ENCODE measurements at places on chromosomes 1 and 21.

GRCh38 chr1:55584526-55585401 lies 369.6 kb upstream of the USP24 start:
- peak; percentile 63 for DNase-seq

DNA sequence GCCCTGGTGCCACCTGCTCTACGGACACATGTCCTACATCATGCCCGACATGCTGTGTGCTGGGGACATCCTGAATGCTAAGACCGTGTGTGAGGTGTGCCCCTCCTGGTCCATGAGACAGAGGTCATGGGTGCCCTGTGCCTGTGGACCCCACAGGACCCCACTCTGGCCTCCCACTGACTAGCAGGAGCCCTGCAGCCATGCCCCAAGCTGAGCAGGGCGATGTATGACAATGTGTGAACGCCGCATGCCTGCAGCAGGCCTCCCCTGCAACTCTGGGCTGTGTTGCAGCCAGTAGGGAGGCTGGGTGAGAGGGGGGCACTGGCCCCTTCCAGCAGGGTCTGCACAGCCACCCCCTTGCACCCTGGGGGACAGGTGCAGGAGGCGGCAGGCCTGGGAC lies 30.0 kb downstream of the PRSS38 start:
- no peak for DNase-seq

DNA sequence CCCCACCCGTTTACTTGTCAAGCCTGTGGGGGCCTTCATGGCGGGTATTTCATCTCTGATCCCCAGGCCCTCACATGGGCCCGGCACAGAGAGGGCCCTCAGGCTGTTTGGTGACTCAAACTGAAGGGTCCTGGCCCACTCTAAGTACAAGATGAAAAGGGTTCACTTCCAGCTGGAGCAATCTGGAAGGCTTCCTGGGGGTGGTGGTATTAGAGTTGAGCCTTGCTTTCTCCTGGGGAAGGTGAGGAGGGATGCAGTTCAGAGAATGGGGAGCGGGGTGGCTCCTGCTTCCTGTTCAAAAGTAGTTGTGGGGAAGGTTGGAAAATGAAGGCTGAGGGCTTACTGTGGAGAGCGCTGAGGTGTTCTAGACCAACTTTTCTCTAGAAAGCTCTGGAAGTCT lies 47.7 kb downstream of the DHRS3 start:
- DNase-seq: no peak

DNA sequence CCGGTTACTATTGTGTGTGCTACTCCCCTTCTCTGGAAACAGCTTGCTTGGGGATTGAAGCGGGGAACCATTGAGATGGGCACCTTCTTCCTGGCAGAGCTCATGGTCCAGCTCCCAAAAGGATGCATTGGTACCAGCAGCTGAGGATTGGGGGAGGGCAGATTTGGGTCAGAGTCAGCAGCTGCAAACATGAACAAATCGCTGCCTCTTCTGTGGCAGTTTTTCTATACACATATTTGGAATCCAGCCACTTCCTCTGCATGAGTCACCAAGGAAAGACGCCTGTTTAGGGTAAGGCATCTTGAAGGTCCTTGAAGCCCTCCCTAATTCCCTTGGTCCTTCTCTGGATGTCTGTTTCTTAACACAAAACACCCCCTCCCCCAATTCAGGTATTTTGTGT lies 104.7 kb downstream of the DAB1 start:
- peak; percentile 18 for DNase-seq

- no peak for DNase-seq
Observed at GRCh38 chr1:224730965-224731364, 114.8 kb downstream of the CNIH3 start.

DNA sequence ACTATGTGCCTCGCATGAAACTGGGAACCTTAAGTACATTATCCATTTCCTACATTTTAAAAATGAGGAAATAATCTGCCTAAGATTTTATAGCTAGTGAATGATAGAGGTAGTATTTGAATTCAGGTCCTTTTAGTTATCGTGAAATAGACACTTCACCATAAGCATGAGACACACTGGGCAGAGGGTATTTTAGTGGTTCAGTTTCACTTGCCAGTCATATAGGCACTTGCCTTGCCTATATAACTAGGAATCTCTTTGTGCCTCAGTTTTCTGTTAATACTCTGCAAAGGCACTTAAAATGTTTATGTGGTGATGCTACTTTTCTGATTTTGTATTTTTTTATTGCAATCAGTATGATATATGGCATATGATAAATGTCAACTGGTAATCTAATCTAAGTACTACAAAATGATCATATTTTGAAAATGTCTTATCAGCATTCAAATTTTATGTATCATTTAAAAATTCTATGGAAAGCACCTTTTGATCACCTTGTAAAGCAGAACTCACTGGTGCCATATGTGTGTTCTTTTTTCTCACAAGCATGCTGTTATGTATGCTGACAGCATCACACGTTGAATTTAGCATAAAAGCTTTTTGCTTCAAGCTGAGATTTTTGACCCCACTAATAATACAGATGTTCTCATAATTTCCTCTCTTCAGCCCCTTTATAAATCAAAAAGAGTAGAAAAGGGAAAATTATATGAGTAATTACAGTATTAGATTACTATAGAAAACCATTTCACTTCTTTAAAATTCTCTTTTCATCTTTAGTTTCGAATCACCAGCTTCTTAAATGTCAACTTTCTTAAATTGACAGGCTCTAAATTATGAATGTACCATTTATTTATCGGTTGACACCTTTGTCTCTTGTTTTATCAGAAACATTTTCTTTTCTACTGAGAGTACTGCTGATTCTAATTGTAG lies 52.6 kb downstream of the RPS6KC1 start:
- DNase-seq: no peak

DNA sequence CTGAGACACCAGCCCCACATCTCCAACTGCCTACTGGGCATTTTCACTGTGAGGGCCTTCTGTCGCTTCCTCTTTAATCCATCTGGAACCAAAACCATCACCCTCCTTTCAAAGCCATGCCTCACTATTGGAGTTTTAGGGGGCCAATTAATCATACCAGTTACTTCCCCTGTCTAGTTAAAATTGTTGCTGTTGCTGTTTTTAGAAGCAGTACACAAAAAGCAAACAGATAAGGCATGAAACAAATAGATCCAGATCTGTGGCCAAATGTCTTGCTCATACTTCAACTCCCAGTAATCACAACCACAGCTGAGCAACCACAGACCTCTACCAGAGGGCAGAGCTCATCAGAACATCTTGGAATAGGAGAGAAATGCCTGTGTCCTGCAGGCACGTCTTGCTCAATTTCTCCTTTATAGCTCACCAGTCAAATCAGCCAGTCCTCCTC lies 133.8 kb upstream of the C1orf105 start:
- peak; percentile 76 for DNase-seq

DNA sequence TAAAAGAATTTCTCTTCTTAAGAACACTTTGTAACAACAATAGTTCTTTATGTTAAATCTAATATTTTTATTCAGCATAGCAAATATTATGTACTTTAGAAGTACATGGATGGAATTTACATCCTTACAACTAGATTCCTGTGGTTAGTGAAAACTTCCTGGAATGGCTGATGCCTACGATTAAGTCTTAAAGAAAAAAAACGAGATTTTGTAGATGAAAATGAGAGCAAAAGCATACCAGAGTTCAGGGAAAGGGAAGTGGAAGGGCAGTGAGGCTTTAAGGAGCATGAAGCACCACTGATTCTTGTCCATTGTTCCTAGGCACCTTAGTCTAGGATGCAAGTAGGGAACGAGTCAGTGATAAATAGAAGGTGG lies 26.7 kb downstream of the CFH start:
- peak; percentile 73 for DNase-seq

- DNase-seq: no peak
Observed at GRCh38 chr1:205477121-205477758, 21.4 kb upstream of the BLACAT1 start.

DNA sequence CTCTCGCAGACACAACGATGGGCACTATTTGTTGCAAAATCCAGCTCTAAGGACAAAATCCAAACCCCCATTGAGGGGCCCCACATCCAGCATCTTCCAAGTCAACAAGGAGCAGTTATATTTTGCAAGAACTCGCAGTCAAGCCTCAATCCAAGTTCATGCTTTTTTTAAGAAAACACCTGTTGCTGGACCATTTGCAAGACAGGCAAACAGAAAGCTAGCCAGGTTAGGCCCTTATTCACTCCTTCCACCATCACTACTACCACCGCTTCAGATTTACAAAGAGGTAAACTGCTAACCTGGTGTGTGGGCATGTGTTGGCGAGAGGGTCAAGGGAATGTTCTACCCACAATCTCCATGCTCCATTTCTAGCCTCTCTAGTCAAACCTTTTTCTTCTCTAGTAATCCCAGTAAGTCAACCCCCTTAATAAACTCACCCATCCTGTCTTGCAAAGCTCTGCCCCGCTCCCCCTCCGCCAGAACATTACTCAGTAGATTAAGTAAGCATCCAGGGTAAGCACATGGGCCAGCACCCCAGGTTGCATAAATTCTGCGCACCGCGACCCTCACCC lies 703 bp downstream of the ERI3 start:
- DNase-seq: no peak

- no peak for DNase-seq
Observed at GRCh38 chr1:175641633-175642032, 101.8 kb downstream of the TNR start.

- DNase-seq: no peak
Observed at GRCh38 chr1:179817789-179818188, 59.8 kb downstream of the TOR1AIP2 start.

- DNase-seq: no peak
Observed at GRCh38 chr1:15955552-15955951, 20.3 kb downstream of the ZBTB17 start.

GRCh38 chr1:57082711-57083439 lies 117.1 kb upstream of the C8B start:
- DNase-seq: no peak

DNA sequence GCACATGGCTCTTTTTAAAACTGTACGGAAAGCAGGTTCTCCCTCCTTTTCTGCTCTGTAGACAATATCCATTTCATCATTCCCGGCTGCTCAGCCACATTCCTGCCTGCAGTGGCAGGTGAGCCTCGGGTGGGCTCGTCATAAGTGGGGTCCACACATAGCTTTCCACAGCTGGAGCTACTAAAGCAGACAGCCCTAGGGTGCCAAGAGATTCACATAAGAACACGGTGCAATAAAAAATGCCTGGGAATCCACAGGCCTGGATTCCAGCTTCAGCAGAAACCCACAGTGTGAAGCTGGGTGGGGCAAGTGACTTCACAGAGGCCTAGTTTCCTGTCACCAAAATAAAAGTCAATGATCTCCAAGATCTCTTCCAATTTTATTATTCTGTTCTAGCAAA lies 96.4 kb downstream of the MIS18A start:
- no peak for DNase-seq

- no peak for DNase-seq
Observed at GRCh38 chr1:45329445-45329844, 2.8 kb downstream of the HPDL start.

DNA sequence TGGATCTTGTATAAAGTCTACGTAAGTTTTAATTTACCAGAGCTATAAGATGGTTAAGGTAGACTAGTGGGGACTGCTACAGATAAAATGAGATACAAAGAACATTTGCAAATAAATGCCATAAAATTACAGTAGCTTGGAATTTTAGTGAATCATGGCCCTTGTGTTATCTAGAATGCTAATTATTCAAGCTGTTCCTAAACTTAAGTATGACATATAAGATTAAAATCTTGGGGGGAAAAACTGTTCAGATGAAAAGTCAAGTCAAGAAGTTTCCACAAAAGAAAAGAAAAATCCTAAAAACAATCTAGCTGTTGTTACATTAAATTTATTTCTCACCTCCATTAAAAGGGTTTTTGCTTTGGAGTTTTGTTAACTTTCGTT lies 51.7 kb downstream of the SIM2 start:
- DNase-seq: no peak

DNA sequence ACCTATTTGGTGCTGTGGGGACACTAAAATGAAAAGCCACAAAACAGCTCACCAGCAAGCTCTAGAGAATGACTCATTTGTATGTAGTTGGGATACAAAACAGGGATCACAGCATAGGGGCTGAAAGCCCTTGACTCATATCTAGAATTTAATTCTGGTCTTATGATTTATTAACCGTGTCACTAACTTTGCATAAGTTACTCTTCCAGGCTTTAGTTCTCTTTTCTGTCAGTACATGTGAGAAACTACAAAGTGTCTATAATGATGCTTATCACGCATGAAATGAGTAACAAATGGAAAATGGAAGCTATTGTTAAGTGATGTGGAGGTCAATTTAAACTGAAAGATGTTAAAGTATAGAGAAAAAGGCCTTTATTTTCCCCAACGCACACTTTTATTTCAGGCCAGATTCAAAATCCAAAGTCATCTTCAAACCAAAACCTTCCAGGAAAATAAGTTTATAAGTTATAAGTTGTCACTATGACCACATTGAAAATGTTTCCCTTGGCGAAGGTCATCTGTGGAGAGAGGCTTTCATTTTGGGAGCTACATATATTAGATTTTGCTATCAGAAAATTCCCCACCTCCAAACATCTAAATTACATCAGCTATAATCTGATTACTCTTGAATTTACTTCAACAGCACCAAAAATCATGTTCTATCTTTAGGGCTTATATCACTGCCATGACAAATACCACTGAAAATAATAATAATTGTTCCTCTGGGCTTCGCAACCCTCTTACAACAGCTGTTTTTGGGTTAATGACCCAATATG lies 430.5 kb downstream of the MRPL39 start:
- peak; percentile 45 for DNase-seq

- DNase-seq: no peak
Observed at GRCh38 chr21:23160914-23161313, 2162.7 kb downstream of the NCAM2 start.

DNA sequence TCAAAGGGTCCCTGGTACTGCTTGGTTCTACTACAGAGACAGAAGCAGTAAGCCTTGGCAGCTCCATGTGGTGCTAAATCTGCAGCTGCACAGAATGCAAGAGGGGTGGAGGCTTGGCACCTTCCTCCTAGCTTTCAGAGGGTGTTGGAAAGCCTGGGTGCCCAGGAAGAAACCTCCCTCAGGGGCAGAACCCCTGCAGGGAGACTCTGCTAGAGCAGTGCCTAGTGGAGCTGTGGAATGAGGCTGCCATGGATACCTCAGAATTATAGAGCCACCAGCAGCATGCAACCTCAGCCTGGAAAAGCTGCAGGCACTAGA lies 76.2 kb upstream of the TLR5 start:
- DNase-seq: no peak

DNA sequence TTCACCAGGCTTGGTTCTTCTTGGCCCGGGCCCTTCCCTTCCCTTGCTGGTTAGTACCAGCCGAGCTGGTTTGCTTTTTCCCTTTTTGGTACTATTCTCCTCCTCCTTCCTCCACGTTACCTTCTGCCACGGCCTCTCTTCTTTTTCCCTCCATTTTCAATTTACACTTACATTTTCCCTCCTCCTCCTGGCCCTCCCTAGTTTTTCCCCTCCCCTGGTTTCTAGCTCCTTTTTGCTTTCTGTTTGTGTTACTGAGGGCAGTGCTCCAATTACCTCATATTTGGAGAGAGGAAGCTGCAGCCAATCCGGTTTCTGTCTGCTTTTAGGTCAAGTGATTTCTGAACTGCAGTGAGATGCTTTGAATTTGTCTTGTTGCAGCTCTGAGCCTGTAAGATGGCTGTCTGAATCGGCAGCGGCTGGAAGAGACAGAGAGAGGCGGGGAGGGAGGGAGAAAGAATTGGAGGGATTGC lies 63.7 kb downstream of the MACF1 start:
- DNase-seq: peak; percentile 75

GRCh38 chr1:19395678-19396192 lies 83.6 kb downstream of the SLC66A1 start:
- DNase-seq: no peak

GRCh38 chr1:16340673-16341072 lies 11.6 kb downstream of the FBXO42 start:
- no peak for DNase-seq
